A673 (cell line): ENCODE measurements at places on chromosomes 3 and 15.

- DNase-seq, result no peak
These were observed 70.2 kb downstream of the IGF1R start for GRCh38 chr15:98718426-98719136.

- DNase-seq, result no peak
These were observed 89.9 kb upstream of the RORA start for GRCh38 chr15:61318802-61319525.

- no peak for DNase-seq
These were observed 29.8 kb upstream of the LPP start for GRCh38 chr3:188124184-188124583.

- DNase-seq, result no peak
These were observed 455.6 kb downstream of the TUSC7 start for GRCh38 chr3:117165176-117165575.

GRCh38 chr15:83077491-83078230, 10.6 kb upstream of the BTBD1 start:
- no peak for DNase-seq

GRCh38 chr3:13767896-13768295, 112.0 kb downstream of the WNT7A start:
- DNase-seq, result no peak

- DNase-seq, result no peak
These were observed 6.1 kb upstream of the ABTB1 start for GRCh38 chr3:127666676-127667075.

DNA sequence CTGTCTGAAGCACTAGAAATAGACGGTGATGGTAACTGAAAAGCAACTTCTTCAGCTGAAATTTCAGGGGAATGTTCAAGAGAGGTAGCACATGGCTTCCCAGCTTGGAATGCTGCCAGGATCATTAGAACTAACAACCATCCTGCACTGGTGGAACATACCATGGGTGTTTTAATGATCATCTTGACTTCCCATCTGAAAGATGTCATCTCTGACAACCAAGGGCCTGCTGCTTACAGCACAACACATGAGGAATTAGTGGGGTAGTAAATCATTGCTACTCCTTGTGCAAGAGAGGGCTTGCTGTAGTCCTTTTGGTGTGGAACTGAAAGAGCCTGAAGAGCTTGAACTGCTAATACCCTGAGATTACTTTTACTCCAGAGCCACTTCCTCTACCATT, 853.7 kb downstream of the MCTP2 start:
- peak; percentile 4 for DNase-seq

DNA sequence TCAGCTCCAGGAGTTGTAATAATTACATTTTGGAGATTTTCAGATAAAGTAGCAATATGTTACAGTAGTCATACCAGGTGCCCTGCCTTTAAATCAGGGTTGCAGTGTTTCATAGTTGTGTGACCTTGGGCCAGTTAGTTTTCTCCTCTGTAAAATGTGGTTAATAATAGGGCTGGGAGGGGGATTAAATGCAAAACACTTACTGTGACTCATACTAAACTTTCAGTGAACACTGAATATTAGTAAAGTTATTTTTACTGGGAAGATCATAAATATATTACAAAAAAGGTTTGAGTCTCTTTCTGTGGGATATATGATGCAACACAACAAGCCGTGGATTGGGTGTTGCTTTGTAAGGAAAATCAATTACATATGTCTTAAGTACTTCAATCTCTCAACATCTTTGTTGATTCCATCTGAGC, 1.1 kb upstream of the EBLN2 start:
- no peak for DNase-seq

DNA sequence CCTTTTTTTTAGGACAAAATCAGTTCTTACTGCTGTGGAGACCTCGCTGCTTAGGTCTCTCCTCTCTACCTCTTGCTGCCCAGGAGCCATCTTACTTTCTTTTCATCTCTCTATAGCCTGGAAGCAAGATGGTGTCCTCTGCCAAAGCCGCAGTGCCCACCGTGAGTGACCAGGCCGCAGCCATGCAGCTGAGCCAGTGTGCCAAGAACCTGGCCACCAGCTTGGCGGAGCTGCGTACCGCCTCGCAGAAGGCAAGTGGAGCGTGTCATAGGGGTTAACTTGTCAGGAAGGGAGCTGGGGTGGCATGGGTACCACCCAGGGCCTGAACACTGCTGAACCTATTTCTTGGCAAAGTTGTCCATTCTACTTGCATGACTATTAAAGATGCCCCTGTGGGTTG, 320.3 kb upstream of the TPM1 start:
- no peak for DNase-seq

- no peak for DNase-seq
These were observed 481.2 kb upstream of the WNT5A start for GRCh38 chr3:55968331-55968730.

GRCh38 chr3:183259621-183260020, 6.6 kb downstream of the B3GNT5 start:
- DNase-seq, result no peak

DNA sequence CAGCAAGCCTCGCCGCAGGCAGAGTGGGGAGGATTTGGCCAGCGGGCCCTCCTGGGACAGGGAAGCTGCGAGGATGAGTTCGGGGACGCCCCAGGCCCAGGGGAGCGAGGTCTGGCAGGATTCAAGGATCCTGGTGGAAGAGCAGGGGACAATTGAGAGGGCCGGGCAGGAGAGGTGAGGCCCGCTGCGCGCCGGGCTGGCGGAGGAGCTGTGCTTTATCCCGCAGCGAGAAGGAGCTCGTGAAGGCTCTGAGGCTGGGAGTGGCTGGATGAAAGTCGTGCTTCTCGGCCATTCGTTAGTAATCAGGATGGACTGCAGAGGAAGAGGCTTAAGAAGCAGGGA, 3.6 kb downstream of the SLC51A start:
- DNase-seq, result no peak

DNA sequence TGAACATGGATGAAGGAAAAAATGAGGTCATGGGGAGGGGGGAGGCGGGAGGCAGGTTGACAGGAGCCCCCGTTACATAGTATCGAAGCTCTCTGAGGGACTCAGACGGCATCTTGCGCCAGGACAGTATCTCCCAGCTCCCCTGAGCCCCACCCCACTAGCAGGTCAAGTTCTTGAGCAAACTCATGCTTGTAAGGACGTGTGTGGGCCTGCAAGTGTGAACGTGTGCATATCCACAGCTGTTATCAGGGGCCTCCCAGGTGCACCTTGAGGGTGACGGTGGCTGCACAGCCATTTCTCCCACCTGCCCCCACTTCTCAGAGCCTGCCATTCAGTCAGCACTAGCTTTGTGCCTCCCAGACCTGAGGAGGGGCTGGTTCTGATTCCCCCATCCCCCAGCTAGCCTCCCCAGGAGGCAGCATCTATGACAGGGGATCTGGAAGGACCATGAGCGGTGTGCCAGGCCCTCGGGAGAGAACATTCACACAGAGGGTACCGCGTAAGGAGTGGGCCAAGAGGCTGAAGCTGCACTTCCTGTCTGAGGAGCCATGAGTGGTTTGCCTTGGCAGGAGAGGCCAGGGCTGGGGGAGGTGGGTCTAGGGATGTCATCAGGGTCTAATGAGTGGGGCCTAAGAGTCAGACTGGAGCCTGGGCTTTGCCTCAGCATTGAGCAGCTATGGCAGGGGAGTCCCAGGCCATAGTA, 2.9 kb downstream of the SEMA3F start:
- DNase-seq, result no peak

DNA sequence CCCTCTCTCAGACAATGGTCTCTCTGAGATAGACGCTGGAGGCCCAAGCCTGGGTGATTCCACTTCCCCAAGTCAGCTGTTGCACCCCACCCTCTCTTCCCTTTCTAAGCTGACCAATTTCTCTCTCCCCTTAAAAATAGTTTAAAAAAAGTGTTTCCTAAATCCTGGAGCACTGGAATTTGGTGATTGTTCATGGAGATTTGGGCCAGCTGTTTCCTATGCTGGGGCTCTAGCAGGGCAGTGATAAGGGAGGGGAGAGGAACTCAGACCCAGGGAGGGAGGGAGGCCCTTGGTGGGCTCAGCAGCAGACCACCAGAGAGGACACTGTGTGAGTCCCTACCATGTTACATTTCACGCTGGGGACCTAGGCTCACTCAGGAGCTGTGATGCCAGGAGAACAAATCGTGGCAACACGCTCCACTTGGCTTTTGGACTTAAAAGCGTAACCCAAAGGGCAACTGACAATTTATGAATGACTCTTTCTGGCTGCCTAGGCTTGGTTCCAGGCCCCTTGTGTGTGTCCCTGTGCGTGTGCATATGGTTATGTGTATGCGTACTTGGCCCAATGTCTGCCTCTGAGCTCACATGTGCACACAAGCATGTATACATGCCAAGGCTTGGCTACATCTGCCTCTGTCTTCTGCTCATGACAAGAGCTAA, 59.8 kb upstream of the INSYN1 start:
- no peak for DNase-seq

- DNase-seq, result peak; percentile 61
These were observed 62.9 kb upstream of the ULK4 start for GRCh38 chr3:42024591-42025351.

DNA sequence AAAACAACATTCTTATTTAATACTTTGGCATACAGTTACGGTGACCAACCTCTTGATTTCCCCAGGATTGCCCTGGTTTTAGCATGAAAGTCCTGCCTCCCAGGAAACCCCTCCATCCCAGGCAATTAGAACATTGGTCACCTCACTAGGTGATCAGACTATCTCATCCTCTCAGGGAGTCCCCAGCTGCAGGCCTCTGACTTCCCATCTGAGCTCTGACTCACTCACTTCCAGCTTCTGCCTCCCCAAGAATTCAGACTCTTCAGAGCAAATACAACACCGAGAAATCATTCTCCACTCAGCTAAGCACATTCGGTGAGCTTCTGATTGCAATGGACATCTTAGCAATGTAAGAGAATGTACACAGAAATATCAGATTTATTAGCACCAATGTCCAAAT, 92.4 kb upstream of the HES1 start:
- DNase-seq, result no peak

DNA sequence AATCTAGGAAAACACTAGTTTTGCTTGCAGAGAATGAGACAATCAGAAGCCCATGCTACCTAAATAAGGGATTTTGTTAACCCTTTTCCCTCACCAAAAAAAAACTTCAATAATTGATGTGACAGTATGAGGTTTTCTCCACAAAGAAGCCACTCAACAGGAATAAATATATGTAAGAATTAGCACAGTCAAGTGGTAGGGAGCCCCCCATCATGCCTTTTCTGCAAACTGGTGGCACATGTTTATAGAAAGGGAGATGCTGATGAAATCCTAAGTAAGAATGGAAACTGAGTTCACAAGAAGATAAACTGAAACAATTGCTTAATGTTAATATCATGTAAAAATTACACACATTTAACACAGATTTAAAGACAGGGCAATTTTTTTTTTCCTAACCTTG, 51.0 kb downstream of the PHC3 start:
- DNase-seq, result no peak

GRCh38 chr3:16817197-16817596, 67.6 kb upstream of the PLCL2 start:
- no peak for DNase-seq

GRCh38 chr15:78640527-78641101, 396 bp downstream of the CHRNB4 start:
- no peak for DNase-seq

- no peak for DNase-seq
These were observed 6.8 kb upstream of the SNX22 start for GRCh38 chr15:64144565-64145281.

DNA sequence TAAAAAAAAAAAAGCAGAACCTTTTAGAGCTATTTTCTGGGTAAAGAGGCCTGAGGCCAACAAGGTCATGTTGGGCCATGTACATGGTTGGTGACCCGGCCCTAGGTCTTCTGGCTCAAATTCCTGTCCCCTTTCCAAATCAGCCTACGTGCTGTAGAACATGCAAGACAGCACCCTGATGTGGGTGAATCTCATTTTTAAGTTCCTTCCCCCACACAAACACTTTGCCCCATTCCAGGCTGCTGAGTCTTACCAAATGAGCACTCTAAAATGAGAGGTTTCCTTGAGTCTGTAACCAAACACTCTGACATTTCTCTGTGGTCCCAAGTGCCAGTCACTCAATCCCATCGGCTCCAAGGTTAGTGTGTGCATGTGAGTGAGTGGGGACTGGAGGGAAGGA, 9.4 kb downstream of the BCL6 start:
- DNase-seq, result no peak

GRCh38 chr3:66037330-66037985, 1.3 kb downstream of the MAGI1 start:
- peak; percentile 56 for DNase-seq

DNA sequence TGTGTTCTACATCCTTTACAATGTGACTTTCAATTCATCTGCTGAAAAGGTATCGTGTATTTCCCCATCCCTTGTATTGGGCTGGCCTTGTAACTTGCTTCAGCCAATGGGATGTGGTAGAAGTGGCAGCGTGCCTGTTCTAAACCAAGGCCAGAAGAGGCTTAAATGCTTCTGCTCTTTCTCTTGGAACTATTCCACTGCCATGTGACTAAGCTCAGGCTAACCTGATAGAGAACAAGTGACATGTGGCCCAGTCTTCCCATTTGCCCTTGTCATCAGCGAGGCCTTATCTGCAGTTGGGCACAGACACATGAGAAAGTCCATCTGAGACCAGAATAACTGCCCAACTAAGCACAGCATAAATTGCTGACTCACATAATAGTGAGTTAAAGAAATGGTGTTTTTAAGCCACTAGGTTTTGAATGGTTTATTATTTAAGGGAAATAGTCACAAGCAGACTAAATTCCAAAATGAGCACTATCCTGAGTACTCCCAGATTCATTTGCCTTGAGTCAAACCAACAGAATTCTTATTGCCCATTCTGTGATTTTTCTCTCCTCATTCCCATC, 230.2 kb downstream of the CPNE4 start:
- no peak for DNase-seq

GRCh38 chr15:66700412-66700801, 1.6 kb upstream of the SMAD6 start:
- DNase-seq, result peak; percentile 35

DNA sequence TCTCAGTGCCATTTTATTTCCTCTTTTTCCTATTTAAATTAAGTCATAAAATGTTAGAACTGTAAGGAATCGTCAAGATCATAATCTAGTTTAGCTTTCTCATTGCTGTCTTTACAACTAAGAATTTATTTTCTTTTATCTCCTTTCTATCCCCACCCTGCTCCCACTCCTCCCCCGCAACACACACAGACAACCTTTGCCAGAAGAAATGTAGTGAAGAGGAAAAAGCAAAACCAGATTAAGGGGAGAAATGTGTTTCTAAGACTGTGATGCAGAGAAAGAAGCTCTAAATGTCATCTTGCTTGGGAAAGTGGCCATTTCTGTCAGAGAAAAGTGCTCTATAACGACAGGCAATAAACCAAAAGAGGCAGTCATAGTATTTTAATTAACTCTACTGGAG, 78.3 kb upstream of the MLF1 start:
- DNase-seq, result peak; percentile 63

DNA sequence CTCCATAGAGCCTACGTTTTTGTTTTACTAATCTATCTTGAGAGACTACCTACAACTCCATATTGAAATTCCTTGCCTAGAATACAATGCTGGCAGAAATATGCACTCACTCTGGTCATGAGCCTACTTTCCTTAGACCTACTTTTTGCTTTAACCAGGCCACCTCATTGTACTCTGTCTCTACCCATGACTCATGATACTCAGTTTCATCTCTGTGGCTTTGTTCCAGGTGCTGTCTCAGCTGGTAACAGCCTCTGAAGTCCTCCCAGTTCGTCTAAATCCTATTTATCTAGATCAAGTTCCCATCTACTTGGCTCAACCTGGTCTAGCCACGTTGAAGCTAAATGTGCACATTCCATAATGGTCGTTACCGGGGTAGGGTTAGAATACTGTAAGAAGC, 536.4 kb downstream of the RSL24D1 start:
- DNase-seq, result no peak
